ENCODE measurements at places on chromosomes 6 and 20.

- DNase-seq: no peak
Observed at GRCh38 chr6:25488156-25488555, 163.9 kb upstream of the SCGN start.

GRCh38 chr6:92216717-92217116, 1202.6 kb downstream of the EPHA7 start:
- no peak for DNase-seq

DNA sequence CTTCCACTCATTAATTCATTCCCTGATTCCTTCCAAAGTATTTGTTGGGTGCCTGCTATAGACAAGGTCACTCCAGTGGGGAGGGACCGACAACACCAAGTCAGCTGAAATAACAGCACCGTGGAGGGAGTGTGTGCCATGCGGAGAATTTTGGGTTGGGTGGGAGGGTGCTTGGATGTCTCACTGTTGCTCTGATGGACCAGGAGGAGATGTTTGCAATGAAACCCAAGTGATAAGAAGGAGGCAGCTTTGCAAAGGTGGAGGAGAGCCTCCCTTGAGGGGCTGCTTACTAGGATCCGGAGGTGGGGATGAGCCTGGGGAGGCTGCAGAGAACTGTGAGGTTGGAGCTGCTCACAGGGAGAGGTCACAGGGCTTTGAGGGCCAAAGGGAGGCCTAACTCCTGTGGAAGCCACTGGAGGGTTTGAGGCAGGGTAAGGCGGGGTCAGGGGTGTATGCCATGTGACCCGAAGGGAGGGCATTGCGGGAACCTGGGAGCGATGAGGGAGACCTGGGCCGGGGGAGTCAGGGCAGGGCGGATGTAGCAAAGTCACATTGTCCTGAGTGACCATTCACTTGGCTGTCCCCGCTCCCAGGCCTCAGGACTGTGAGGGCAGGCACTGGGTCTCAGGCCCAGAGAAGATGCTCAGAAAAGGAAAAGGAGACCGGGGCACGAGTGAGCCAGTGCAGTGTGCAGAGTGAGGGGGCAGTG, 124.5 kb downstream of the PHACTR3 start:
- no peak for DNase-seq

- no peak for DNase-seq
Observed at GRCh38 chr20:50617022-50617421, 74.3 kb downstream of the RIPOR3 start.

DNA sequence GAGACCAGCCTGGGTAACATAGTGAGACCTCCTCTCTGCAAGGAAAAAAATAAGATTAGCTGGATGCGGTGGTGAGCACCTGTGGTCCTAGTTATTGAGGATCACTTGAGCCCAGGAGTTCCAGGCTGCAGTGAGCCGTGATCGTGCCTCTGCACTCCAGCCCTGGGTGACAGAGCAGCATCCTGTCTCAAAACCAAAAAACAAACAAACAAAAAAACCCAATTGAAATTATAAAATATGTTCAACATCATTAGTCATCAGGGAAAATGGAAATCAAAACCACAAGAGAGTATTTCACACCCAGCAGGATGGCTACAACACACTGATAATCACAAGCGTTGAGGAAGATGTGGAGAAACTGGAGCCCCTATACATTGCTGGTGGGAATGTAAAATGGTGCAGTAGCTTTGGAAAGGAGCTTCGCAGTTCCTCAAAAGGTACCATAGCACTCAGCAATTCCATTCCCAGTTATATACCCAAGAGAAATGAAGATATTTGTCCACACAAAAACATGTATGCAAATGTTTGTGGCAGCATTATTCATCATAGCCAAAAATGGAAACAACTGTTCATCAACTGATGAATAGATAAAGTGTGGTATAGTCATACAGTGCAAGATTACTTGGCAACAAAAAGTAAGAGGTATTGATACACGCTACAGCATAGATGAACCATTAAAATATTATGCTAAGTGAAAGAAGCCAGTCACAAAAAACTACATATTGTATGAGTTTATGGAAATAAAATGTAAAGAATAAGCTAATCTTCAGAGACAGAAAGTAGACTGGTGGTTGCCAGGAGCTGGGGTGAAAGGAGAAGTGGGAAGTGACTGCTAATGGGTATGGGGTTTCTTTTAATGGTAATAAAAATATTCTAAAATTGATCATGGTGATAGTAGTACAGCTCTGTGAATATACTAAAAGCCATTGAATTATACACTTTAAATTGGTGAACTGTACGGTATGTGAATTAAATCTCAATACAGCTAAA, 38.7 kb upstream of the RIPOR2 start:
- no peak for DNase-seq

- DNase-seq: no peak
Observed at GRCh38 chr6:33708516-33709204, 2.8 kb downstream of the UQCC2 start.
